ENCODE measurements at places on chromosomes 12 and 14.

DNA sequence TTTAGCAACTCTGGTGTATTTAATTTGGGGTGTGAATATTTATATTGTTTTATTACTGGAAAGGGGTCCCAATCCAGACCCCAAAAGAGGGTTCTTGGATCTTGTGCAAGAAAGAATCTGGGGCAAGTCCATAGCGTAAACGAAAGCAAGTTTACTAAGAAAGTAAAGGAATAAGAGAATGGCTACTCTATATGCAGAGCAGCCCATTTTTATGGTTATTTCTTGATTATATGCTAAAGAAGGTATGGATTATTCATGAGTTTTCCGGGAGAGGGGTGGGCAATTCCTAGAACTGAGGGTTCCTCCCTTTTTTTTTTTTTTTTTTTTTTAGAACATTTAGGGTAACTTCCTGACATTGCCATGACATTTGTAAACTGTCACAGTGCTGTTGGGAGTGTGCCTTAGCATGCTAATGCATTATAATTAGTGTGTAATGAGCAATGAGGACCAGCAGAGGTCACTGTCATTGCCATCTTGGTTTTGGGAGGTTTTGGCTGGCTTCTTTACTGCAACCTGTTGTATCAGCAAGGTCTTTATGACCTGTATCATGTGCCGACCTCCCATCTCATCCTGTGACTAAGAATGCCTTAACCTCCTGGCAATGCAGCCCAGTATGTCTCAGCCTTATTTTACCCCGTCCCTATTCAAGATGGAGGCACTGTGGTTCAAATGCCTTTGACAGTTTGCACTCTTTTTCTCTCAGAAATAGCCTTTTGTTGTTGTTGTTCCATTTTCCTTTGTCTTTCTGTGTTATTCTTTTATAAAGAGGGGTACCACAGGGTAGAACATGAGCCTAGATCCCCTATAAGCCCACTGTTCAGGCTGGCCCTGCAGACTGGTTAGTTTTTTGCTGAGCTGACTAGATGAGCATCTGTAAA, 75.5 kb upstream of the DCD start:
- DNase-seq, result peak; percentile 9

DNA sequence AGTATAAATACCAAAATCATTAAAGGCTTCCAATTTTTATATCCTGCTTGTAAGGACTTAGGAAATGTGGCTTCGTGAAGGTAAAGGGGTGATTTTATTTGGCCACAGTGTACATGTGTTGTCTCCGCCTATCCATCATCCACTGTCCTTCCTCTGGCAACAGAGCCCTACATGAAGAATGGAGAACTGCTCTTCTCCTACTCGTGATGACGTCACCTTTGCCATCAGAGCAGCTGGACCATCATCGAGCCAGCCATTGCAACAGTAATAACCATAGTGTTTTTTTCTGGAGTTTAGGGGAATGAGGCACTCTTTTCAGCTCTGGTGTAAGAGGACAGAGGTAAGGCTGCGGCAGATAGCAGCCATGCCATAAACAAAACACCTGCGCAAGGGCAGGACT, 19.2 kb downstream of the ITPR2 start:
- no peak for DNase-seq

DNA sequence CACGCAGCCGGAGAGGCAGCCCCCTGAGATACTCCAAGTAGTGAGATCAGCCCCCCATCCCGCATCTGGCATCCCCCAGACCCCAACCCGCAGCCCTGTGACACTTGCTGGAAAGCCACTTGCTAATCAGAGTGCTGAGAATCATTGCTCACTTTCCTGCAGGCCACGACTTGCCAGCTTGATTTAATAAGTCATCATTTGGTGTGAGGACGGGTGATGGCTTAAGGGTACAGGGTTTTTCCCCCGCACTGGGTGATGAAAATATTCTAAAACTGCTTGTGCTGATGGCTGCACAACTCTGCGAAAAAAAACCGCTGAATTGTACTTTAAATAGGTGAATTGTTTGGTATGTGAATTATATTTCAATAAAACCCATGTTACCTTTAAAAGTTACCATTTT, 171.2 kb downstream of the FOXN3 start:
- DNase-seq, result no peak

GRCh38 chr14:74190927-74191575, 48.2 kb upstream of the VSX2 start:
- no peak for DNase-seq

DNA sequence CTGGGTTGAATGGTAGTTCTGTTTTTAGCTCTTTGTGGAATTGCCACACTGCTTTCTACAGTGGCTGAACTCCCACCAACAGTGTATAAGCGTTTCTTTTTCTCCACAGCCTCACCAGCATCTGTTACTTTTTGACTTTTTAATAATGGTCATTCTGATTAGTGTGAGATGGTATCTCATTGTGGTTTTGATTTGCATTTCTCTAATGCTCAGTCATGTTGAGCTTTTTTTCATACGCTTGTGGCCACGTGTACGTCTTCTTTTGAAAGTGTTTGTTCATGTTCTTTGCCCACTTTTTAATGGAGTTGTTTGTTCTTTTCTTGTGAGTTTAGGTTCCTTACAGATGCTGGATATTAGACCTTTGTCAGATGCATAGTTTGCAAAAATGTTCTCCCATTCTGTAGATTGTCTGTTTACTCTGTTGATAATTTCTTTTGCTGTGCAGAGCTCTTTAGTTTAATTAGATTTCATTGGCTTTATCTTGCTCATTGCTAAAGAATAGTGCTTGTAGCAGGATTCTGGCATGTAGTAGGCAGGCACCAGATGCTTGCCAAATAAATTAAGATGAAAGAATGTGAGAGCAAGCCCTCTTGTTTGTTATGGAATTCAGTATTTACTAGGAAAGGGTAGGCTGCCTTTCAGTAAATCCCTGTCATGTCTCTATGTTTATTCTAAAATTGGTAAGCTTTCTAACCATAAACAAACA, 86.8 kb downstream of the PDE3A start:
- DNase-seq, result no peak

DNA sequence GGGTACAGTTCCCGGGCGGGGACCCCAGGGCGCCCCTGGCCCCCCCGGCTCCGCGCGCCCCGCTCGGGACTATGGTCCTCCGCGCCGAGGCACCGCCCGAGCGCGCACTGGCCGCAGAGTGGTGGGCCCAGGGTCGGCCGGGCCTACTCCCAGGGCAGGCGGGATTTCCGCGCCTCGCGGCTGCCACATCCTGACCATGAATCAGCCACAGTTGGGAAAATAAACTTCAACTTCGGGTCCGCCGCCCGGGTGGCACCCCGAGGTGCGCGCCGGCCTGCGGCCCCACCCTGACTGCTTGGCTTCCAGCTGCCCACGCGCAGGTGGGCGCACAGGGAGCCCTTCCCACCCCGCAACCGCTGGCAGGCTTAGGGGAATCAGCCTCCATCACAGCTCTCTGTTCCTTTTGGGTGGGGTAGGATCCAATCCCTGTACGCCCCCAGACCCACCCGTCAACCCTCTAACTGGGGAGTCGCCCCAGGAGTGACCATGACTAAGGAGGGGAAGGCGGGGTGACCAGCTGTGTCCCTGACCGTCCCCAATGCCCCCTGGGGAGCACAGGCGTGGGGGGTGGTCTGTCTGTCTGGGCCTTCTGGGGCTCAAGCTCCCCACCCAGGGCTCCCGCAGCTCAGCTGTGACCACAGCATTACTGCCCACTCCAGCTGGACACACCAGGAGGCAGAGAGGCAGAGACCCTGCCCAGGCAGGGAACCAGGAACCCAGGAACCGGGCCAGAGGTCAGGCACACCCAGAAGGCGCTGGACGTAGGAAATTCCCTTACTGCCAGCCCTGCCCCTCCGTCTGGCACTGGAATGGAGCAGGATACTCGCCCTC, 678 bp downstream of the INF2 start:
- no peak for DNase-seq

GRCh38 chr14:101961746-101962502, 2.4 kb upstream of the DYNC1H1 start:
- DNase-seq, result no peak

DNA sequence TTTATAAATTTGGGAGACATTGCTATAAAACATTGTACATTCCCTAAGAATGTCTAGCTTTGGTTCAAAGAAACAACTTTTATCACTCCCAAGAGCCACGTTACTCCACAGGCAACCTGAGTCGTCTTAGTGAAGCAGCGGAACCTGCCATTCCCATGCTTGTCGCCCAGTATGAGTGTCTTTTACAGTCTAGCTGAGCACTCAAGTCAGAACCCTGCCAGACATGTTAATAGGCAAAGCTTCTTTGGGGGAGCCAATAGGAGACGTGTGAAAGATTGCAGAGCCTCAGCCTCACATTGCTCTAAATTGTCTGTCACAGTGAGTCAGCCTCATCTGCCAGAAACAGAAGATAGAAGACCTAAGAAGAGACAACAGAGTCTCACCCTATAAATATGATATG, 541.6 kb upstream of the FLRT2 start:
- DNase-seq, result peak; percentile 22

- peak; percentile 62 for DNase-seq
Measured at GRCh38 chr12:78530100-78530765, 334.3 kb upstream of the SYT1 start.

- DNase-seq, result peak; percentile 33
Measured at GRCh38 chr12:22215467-22216253, 118.8 kb downstream of the ST8SIA1 start.

DNA sequence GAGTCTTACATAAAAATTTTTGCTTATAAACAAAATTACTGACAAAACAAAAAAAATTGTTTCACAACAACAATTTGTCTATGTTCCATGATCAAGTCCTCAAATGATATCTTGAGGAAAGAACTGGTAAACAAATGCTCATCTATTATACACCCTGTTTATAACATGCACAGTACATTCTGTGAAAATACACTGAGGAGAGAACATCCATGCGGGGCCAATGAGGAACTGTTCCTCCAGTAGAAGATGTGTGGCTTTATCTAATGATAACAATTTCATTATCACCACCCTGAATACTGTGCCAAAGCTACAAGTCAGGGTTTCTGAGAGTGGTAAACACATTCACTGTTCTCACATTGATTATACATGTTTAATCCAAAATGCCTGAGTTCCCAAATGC, 10.8 kb downstream of the MLH3 start:
- no peak for DNase-seq

GRCh38 chr12:116806845-116807440, 68.8 kb downstream of the RNFT2 start:
- no peak for DNase-seq

- no peak for DNase-seq
Measured at GRCh38 chr12:11856971-11857370, 207.5 kb downstream of the ETV6 start.

DNA sequence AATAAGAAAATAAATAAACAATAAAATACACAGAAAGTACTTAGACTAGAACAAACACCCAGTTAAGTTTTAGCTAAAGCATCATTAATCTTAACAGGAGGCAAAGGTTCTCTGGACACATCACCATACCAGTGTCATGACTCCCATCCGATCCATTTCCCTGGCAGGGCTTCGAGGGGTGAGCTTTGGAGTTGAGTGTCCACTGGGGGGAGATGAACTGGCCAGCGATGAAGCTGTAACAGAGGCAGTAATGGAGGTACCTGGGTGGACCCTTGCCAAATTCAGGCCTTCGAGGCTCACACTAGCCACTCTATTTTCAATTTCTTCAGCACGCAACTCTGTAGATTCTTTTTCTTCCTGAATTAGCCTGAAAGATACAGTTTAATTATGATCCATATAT, 269.5 kb downstream of the ACSS3 start:
- no peak for DNase-seq

DNA sequence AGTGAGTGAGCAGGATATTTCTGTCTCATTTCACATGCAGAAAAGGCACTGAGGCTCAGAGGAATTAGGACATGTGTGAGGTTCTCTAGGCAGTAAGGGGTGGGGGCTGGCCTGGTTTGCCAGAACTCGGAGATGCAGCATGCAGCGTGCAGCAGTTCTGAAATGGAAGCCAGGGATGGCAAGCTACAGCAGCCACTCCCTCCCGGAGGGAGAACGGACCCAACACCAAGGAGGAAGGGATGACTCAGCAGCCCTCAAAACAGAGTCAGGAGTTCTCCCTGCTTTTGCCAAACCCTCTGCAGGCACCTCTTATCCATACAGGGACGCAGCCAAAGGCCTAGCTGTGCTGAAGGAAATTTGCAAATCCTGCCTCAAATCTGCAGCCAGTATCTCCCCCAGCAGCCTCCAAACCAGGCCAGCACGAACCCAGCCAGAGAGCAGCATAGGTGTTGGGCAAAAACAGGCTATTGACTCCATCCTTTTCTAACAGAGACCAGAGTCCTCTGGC, 10.3 kb upstream of the SERPINA3 start:
- DNase-seq, result peak; percentile 86

- DNase-seq, result no peak
Measured at GRCh38 chr12:57037264-57037663, 12.7 kb downstream of the MYO1A start.

DNA sequence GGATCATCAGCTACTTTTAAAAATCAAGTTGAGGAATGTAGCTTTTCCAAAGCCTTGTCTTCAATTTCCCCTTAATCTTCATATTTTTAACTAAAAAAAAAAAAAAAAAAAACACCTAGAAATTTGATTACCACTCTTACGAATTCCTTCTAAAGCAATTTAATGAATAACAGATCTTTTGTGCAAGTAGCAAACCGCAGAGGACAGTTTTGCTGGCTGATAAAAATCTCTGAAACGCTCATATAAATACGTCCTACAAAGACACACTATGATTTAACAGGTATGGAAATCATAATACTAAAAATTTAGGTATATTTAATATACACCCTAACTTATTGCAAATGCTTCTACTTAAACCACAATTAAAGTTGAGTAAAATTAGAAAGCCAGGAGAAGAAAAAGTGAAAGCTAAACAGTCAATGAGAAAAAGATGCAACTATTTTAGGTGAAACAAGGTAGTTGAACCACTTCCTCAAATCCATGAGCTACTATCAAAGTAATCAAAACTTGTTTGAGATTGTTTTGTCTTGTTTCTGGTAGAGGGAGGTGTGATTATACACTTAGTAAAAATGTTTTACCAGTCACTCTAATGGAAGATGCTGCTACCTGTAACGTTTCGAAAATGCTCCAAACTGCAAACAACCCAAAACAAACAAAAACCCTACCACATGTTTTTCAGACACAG, 2.2 kb downstream of the PAWR start:
- DNase-seq, result peak; percentile 29

DNA sequence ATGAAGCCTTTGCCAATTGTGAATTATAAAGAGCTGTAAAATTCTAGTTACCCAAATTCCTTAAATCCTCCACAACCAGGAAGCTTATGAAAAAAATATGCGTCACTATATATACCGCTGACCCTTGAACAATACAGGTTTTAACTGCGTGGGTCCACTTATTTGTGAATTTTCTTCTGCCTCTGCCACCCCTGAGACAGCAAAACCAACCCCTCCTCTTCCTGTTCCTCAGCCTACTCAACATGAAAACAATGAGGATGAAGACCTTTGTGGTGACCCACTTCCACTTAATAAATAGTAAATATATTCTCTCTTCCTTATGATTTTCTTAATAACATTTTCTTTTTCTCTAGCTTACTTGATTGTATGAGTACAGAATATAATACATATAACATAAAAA, 42.2 kb downstream of the CMKLR1 start:
- DNase-seq, result no peak

DNA sequence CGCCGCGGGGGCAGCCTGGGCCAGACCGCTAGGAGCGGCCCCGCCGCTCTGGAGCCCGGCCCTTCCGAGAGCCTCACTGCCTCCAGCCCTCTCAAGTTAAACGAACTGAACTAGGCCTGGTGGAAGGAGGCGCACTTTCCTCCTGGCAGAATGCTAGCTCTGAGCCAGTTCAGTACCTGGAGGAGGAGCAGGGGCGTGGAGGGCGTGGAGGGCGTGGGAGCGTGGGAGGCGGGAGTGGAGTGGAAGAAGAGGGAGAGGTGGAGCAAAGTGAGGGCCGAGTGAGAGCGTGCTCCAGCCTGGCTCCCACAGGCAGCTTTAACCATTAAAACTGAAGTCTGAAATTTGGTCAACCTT, 5.3 kb downstream of the LTB4R start:
- DNase-seq, result no peak

- peak; percentile 18 for DNase-seq
Measured at GRCh38 chr12:46158501-46158900, 110.3 kb downstream of the SLC38A1 start.
